NCI-H2171 treated with DMSO at 0.1 percent for 48 hours (cell line): ENCODE measurements at places on chromosomes 7 and 10.

GRCh38 chr10:58143944-58144343 is 123.8 kb downstream of the IPMK start:
- no peak for DNase-seq

DNA sequence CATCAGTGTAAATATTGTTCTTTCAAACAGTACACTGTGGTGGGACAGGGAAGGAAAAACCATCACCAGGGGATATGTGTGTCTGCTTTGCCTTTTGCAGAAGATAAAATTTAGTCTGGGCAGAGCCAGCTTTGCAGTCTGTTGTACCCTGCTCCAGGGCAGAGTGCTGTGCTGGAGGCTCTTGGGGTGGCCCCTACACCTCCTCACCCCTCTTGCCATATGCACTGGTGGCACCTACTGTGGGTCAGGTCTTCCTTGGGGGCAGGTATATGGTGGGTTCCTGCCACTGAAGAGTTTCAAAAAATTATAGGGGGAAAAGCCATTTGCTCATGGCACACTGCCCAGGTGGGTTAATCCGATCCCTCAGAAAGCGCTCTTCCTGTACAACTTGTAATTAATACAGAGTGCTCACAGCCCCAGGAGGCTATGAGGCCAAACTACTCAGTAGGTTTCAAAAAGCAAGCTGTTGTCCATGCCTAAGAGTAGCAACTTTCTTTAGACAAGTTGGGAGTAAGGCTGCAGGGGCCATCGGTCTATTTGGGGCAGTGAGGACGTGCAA is 112.7 kb upstream of the BMPER start:
- peak; percentile 64 for DNase-seq

- DNase-seq = no peak
Measured at GRCh38 chr10:121098211-121098610, 247.0 kb downstream of the WDR11 start.

GRCh38 chr7:19146699-19147098 is 1.5 kb upstream of the FERD3L start:
- no peak for DNase-seq

GRCh38 chr7:140059273-140060242 is 3.2 kb downstream of the PARP12 start:
- no peak for DNase-seq

GRCh38 chr7:85153715-85154114 is 33.1 kb downstream of the SEMA3D start:
- no peak for DNase-seq

GRCh38 chr10:86103391-86104101 is 263.0 kb downstream of the GRID1 start:
- DNase-seq = no peak

DNA sequence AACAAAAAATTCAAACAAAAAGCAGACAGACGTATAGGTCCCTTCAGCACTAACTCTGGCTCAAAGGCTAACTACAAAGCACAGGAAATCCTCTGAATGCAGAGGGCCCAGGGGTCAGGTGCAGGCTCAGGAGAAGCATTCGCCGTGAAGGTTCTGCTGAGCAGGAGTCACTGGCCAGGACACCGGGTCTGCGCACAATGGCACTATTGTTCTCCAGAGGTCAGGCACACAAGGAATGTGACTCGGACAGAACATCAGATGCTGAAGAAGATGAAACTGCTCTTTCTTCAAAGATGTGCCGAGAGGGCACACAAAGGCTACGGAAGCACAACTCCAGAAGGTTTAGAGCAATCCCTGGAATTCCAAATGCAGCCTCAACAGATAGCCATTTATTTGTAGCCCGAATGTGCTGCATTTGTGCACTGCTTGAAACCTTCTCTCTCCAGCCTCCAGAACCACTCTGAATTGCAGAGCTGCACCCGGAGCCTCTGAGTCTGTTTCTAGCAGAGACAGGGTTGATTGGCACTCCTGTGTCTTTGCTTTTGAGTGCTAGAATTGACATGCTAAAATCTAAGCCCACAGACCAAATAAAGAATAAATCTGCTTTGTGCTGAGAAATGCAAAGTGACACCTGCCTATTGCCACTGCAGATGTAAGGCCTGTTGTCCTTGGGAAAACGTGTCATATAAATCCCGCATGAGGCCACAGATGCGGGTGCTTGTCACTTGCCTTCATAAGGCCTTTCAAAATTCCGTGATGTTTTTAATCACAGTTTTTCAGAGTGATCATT is 85.4 kb upstream of the AFAP1L2 start:
- DNase-seq = no peak
